GM10248 (cell line): ENCODE measurements at places on chromosomes 1 and 21.

GRCh38 chr1:172351346-172351745 lies 69.1 kb upstream of the C1orf105 start:
- no peak for DNase-seq

DNA sequence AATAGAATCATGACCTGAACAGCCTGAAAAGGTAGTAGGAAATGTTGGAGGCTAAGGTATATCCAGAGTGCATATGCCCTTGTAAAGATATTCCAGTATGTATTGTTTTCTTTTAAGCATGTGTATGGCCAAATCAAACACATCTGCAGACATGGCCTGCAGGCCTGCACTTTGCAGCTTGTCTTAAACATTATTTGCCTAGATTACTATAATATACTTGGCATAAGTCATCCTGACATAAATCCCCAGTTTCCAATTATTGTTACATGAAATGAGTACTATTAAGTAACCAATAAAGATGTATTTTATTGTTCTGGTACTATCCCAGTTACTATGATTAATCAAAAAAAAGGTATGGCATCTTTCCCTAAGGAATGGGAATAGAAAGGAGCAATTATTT lies 169.1 kb upstream of the PTBP2 start:
- no peak for DNase-seq

DNA sequence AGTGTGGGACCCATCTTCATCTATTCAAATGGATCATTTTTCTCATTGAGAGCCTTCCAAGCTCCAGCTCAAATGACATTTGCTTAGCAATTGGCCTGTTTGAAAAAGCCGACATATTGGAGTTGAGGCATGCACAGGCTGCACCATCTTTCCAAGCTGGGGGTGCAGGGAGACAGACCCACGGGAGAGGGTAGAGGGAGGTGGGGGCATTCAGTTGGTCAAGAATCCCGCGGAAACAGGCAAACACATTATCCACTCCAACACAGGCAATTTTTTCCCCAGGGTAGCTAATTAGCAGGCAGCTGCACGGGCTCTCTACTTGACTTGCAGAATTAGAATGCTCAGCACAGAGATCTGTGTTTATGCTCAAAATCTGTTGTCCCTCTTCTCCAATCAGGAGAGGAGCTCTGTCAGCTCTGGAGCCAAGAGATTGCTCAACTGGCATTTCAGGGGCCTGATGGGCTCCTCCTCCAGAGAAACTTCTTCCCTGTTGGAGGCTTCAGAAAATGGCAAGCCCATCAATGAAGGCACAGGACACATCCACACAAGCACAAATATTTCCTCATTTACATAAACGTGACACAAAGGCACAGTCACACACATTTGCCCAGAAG lies 267.8 kb downstream of the FOXD2 start:
- no peak for DNase-seq

- no peak for DNase-seq
Measured at GRCh38 chr1:194293851-194294405, 1107.5 kb upstream of the B3GALT2 start.

DNA sequence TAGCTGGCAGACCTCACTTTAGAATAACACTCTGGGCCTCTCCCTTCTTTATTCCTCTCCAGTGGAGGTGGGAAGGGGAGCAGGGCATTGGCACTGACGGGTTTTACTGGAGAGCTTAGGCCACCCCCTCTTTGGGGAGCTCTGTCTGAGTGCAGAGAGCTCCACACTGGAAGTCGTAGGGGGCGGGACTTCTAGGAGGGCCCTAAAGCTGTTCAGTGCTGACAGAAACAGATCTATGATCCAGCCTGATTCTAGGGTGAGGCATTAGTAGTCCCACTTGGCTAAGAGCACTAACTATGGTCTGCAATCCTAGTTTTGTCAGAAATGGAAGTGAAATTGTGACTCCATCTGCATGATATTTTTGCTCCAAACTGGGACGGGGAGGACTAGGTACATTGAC lies 138.7 kb downstream of the MIS18A start:
- DNase-seq, result no peak
